MM.1S (cell line): ENCODE measurements at places on chromosomes 2 and 18.

DNA sequence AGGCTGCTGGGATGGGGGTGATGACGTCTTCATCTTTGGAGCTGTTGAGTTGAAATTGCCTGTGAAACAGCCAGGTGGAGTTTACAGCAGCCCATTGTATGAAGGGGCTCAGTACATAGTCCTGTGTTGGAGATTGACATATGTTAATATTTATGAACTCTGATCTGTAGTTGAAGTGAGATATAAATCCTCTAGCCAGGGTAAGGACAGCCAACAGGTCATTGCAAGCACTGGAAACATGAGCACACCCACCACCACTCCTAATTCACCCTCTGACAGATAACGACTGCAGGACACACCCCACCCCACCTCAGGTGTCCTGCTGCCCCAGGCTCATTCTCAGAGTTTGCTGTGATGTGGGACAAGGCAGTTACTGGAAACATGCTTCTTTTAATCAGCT, 112.4 kb upstream of the TRIB2 start:
- DNase-seq = no peak

GRCh38 chr18:79516441-79516931, 120.8 kb downstream of the NFATC1 start:
- no peak for DNase-seq

GRCh38 chr2:148680462-148680861, 35.9 kb downstream of the EPC2 start:
- DNase-seq = no peak

- DNase-seq = no peak
These were observed 1109.3 kb downstream of the TSN start for GRCh38 chr2:122864728-122865127.

- no peak for DNase-seq
These were observed 1385.6 kb upstream of the SLC39A10 start for GRCh38 chr2:194271293-194271961.

DNA sequence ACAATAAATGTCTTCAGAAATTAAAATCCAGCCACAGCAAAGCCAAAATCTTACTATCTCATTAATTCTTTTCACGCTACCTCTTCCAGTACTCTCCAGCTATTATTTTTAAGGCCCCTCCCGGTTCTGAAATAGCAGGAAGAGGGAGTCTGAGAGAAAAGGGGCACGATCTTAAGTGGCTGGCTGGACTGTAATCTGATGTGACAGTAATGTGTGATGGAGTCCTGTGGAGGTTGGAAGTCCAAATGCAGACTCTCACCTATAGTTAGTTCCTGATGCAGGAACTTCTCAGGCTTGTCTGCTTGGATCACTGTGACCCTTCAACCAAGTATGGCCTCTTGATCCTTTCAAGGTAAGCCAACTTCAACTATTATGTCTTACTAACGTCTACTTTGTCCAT, 43.2 kb downstream of the SMAD2 start:
- DNase-seq = no peak

- DNase-seq = no peak
These were observed 36.8 kb downstream of the KCNIP3 start for GRCh38 chr2:95333888-95334338.

- DNase-seq = no peak
These were observed at the start of gene DSG1 for GRCh38 chr18:31317860-31318259. TSS of gene DSG1 (plus strand) at chr18:31318160. CDS start at chr18:31318301, 141 bp downstream.

DNA sequence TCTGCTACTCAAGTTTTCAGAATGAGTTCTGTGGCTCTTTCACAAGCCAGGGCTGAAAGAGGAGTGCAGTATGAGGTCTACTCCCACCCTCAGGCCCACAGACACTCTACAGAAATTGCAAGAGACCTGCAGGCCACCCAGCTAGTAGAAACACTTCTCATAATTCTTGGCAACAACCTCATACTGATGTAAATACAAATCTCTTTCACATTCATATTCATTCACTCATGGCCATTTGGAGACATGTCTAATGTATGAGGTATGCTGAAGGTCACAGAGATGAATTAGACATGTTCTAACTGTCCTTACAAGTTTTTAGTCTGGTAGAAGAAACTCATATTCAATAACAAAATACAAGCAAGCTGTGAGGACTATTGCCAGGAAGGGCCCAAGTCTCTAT, 83.8 kb upstream of the KLHL29 start:
- no peak for DNase-seq

- no peak for DNase-seq
These were observed 971.0 kb upstream of the CDH2 start for GRCh38 chr18:29147944-29148343.

DNA sequence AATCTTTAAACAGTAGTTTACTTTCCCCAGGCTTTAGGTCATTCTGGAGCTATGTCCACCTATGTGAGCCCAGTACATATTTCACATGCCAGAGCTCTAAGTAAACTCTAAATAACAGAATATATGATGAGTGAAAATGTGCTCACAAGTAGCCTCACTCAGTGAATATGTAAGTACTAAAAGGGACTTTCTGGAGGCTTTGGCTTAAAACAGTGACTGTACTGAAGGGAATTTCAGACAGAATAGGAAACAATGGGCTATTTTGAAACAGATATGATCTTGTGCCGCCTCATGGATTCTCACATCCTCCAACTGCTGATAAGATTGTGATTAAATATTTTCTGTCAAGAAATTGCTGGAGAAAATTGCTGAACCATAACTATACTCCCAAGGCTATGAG, 747.9 kb downstream of the SOCS6 start:
- no peak for DNase-seq

- no peak for DNase-seq
These were observed 298.2 kb downstream of the XIRP2 start for GRCh38 chr2:167186465-167186864.

DNA sequence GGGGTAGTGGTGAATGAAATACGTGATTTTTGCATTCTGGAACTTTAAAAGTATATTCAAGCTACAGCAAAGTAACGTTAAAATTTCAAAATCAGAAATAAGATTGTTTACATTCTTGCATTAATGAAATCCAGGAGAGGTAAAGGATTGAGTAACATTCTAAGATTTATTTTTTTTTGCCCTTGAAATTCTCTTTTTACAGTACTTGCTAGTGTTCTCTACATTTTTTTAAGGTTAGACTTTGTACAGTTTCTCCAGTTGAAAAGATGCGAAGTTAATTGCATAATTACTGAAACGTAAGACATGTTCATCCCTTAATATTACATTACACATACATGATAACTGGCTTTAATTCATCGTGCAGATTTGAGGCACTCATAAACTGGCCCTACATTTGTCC, 74.5 kb downstream of the ACTR3 start:
- DNase-seq = no peak

- DNase-seq = no peak
These were observed 8.4 kb upstream of the PLEK start for GRCh38 chr2:68356599-68357239.

- no peak for DNase-seq
These were observed 218.7 kb downstream of the ARHGAP15 start for GRCh38 chr2:143347901-143348414.

DNA sequence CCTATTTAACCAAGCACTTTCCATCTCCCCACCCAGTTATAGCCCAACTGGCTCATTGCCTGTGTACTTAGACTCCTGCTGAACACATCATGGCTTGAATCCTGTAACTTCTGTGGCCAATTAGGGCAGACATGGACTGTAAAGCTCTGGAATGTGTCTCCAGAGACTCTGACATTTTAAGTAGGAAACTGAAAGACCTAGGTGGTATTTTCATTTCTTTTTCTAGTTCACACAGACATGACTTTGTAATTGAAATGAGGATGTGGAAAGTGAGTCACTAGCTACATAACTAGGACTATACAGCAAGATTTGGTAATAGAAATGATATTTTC, 12.2 kb downstream of the DOK1 start:
- no peak for DNase-seq

- no peak for DNase-seq
These were observed 7.6 kb downstream of the POU3F3 start for GRCh38 chr2:104861351-104862057.

- DNase-seq = no peak
These were observed 240.7 kb upstream of the RAB6C start for GRCh38 chr2:129738799-129739198.

DNA sequence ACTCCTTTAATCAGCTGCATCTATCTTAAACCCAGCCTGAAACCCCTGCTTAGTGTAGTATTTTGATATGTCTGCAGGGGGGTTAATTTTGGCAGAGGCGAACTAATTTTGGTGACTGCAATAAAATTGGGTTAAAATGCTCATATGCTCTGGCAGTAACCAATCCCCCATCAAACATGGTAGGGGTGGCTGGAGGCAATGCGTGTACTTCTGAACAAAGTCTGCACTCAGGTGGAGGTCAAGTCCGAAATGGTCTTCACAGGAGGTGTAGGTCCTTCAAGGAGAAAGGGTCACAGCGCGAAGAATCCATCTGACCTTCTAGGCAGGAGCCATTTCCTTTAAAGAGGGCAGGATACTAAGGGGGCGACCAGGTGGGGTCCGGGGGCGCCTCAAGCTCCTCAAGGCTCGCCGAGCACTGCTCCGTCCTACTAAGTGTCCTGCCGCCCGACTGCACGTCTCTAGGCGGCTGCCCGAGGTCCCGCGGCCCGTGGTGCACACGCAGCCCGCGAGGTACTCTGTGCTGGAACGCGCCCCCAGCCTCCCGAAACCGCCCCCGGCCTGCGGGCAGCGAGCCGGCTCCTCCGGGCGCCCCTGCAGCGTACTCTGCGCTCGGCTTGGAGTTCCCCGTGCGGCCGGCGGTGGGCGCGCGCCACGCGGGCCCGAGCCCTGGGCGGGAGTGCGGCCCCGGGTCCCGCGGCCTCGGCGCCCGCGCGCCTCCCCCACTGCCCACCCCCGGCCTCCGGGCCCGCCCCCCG, 1.7 kb upstream of the LDLRAD4 start:
- peak; percentile 33 for DNase-seq

GRCh38 chr2:14693874-14694273, 61.4 kb downstream of the LRATD1 start:
- no peak for DNase-seq

GRCh38 chr2:153990771-153991170, 119.0 kb downstream of the GALNT13 start:
- no peak for DNase-seq

GRCh38 chr2:49687918-49688317, 533.6 kb upstream of the FSHR start:
- peak; percentile 15 for DNase-seq

- no peak for DNase-seq
These were observed 113.7 kb downstream of the BARD1 start for GRCh38 chr2:214695789-214696188.

DNA sequence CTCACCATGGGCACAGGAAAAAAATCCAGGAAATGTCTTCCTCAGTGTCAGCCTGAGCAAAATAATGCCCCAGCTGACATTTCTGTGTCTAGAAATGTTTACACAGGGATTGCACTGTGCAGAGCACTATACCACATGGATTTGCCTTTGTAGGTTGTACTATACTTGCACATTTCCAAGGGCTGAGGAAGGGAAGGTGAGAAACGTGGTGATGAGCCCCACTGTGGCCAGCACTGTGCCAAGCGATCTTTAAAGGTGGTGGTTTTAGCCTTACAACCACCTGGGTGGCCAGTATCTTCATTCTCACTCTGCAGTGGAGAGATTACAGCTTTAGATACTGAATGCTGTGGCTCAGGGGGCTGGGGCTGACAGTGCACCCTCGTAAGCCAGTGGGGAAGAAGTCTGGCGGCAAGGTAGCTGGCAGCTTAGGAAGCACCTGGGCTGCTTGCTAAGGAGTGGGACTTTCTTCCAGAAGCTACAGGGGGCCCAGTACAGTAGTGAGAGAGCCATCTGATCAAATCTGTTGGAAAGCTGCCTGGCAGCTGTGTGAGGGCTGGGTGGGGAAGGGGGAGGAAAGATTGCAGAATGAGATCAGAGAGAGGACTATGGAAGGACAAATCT, 81.4 kb upstream of the MSH2 start:
- DNase-seq = peak; percentile 86

DNA sequence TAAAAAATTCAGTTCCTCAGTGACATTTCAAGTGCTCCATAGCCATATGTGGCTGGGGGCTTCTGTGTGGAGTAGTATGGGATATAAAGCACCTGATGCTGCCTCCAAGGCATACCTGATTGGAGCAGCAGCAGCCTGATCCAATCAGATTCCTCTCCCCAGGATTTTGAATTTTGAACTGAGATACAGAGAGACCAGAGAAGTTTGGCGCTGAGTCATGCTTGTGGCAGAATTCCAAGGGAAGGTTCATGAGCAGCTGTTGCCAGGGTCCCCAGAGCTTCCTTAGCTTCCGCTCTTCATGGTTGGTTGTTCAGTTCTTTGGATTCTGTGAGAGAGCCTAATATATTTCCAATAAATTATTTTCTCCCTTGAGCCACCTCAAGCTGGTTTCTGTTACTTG, 29.0 kb upstream of the CFAP36 start:
- no peak for DNase-seq

DNA sequence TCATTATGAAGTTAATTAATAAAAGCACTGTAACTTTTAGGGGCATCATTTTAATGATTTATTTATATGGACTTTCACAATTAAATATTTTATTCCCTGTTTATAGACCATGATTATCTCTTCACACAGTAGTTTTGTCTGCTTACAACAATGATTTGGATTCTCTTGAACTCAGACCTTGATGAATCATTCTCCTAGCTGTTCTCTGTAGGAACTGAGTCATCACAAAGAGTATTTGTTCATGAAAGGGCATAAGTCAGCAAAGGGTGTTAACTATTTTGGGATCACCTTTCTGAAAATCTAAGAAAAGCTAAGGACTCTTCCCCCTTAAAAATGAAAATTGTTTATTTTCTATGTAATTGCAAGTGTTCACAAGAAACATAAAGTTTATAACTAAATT, 461.1 kb upstream of the UBE2E3 start:
- peak; percentile 37 for DNase-seq

GRCh38 chr2:160108646-160109045, 46.2 kb upstream of the PLA2R1 start:
- DNase-seq = no peak

- no peak for DNase-seq
These were observed 542.3 kb downstream of the METTL4 start for GRCh38 chr18:2028986-2029385.

GRCh38 chr18:21458310-21458709, 142.2 kb downstream of the ESCO1 start:
- no peak for DNase-seq
